Glutamatergic neuron (in vitro differentiated cells): ENCODE measurements at places on chromosomes 1 and 21.

GRCh38 chr21:36310016-36310415 is 10.0 kb upstream of the MORC3 start:
- no peak for DNase-seq

- no peak for DNase-seq
These were observed 166.4 kb upstream of the IRF2BP2 start for GRCh38 chr1:234776256-234776875.

DNA sequence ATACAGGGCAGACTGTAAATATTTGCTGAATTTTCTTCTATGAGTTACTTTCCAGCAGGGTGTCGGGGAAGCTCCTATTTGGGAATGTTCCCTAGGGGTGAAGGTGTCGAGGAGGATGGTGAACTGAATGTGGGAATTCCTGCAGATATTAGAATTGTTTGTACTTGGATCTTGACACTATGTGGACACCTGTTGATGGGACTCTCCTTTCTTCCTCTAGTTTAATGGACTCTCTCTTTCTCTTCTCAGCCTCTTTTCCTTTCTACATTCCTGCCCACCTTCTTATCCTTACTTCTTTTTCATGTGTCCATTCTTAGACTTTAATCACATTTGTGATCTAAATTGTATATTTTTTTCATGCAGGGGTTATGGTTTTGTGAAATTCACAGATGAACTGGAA is 14.0 kb downstream of the TRNAU1AP start:
- no peak for DNase-seq

- DNase-seq = no peak
These were observed at the start of gene KPRP for GRCh38 chr1:152757747-152758146. Gene KPRP, plus strand, starts transcription at chr1:152758025. Its CDS starts 1,564 bp downstream, at chr1:152759589.

DNA sequence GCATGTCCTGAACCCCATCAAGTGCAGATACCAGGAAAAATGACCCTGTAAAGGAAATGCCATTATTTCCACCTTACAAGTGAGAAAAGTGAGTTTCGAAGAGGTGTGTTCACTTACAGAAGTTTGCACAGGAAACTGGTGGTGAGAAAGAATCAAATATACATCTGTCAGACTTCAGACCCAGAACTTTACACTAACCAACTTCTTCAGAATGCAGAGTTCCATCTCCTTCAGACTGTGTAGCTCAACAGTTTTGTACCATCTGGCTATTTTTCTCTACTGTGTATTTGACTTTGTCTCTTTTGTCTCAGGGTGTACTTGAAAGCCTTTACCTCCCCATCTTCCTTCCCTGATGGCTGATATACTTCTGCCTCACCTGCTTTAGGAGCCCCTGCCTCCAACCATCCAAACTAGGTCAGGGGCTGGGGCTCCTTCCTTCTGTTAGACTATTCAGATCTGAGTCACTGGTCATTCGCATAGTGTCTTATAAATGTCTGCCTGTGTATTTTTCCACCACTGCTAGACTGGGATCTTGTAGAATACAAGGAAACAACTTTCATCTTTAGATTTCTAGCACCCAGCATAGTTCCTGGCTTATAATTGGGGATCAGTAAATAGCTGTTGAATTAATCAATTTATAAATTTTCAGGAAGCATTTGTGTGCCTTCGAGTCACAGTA is 247.9 kb downstream of the FGGY start:
- DNase-seq = no peak

DNA sequence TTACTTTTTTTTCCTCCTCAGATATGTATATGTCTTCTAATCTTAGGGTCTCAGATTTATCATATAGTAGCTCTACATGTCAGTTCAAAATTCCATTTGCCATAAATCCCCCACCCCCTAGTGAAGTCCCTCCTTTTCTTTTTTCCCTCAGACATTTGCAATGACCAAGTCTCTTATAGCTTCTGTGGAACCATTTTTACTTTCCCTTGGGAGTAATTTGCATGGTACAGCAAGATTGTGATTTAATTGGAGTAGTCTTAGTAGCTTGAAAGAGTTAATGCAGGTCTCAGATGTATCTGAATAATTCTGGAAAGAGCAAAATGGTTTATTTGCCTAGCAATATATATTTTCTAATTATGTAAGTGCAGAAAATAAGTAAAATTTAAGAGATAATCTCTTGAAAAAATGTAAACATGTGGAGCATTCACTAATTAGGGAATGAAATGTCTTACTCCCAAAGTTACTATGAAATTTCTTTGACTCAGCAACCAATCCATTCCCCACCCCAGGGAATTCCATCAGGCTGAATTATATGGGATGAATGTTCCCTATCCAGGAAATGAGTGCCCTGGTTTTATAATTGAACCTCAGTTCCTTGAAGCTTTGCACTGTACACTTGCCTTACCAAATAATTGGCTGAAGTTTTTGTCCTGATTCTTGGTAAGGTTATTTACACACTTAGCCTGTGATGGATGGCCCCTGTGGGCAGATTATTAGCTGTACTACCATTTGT is 267.0 kb downstream of the DNM3 start:
- no peak for DNase-seq

- no peak for DNase-seq
These were observed 38.2 kb downstream of the MAPKAPK2 start for GRCh38 chr1:206722751-206723461.

DNA sequence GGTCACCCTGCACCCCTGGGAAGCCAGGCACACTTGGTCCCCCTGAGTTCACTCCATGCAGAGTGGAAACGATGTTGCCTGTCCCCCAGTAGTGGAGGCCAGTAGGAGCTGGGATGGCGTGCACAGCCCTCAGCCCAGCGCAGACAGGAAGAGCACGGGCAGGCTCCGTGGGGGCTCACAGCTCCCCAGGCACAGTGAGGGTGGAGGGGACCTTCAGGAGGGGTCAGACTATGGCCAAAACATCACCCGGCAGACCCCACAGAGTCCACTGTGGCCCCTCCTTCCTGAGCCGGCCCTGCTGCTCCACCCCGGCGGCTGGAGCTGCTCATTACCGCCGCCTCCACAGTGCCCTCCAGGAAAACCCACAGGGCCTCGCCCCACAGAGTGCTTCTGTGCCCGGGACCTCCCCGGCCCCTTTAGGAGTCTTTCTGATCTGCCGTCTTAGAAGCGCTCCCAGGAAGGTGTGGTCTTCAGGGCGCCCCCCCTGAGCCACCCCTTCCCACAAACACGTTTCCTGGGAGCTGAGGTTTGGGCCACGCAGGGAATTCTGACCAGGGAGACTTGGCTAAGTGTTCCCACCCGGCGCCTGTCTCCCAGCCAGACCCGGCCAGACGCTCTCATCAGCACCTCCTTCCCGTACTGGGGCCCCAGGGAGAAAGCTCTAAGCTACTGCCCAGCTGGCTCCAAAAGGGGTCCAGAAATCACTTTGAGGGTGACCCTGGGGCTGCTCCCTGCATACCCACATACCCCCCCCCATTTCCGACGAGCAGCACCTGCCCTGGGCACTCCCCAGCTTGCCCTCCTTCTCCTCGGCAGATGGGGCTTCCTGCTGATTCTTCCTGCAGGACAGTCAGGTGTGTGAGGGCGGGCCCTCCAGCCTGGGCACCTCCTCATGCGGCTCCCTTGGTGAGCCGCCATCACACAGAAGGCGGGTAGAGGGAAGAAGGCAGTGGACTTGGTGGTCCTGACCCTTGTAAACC is 38.8 kb downstream of the RIPK4 start:
- DNase-seq = no peak

DNA sequence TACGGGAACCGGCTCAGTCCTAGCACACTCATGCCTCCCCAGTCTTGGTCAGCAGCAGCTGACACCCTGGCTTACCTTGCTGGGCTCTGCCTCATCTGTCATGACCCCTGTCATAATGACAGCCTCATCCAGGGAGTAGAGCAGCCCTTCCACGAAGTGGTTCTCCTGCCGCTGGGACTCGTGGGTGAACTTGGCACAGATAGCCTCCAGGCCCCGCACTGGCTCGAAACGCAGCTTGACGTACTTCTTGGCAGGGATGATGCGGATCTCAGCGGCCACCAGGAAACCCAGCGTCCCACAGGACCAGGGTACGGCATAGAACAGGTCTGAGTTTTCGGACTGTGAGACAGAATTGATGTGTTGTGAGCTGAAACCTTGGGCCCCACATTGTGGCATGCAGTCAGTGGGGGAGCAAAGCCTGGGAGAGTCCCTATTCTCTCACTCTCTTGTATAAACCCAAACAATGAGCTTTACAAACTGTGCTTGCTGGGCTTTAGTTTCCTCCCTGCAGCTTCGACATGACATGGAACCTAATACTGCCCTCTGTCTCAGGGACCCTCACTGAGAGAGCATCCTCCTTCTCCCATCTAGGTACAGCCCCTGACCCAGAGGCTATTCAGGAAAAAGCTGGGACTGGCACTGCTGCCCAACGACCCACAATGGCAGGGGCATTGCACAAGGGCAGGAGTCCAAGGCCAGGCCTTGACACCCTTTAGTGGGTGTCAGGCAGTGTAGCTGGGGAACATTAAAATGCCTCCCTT is 15.5 kb downstream of the DHCR24 start:
- DNase-seq = no peak

GRCh38 chr1:53074313-53075154 is 12.5 kb downstream of the PODN start:
- no peak for DNase-seq

DNA sequence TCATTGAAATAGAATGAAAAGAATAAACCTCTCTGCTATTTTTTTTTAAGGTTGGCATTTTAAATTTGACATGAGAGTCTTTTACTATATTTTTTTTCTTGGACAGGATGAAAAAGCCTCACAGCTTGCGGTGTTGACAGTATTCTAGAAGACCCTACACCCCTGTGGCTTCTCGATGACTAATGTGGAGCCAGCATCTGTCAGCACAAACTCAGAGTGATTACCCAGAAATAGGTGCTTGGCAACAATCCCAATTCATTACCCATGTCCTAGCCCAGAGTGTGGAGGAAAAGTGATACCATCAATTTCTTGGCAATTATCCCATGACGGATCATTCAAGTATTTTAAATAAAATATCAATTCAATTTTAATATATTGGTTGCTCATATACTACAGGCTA is 186.8 kb upstream of the MAP1LC3C start:
- DNase-seq = no peak

- DNase-seq = no peak
These were observed 9.7 kb upstream of the PKNOX1 start for GRCh38 chr21:42964546-42965210.

GRCh38 chr21:25371841-25372425 is 235.3 kb downstream of the MRPL39 start:
- DNase-seq = no peak

DNA sequence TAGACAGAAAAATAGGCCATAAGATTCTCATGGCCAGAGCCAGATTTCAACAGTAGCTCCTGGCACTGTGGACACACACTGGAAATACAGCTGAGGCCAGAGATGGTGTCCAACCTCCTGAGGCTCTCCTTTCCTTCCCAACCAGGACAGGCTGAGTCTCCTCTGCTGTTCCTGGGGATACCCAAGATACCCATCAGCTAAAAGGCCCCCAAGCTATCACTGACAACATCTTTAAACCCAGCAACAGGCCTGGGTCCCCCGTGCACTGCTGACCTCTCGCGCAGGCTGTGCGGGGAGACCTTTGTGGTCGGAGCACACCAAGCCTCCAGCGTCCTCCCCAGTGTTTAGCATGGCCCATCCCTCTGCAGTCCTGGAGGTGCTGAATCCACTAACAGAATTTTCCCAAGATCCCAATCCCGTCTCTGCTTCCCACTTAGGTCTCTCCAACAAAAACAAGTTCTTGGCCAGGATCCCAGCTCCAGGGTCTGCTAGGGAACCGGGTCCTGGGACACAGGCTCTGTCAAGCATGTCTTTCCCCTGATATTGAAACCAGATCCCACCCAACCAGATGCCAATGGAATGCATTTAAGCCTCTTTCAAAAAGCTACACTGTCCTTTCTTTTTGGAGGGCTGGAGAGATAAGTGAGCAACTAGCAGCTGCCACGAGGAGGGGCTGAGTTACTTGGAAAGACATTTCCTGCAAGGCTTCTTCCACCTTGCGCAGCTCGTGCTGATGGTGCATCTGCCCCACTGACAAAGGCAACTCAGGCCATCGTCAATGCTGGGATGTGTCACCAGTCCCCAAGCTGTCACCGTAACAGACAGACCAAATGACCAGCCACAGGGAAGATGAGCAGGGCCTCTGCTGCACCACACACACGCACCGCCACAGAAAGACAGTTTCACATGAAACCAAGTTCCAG is 73.2 kb downstream of the BCAR3 start:
- no peak for DNase-seq

GRCh38 chr1:179954493-179955286 is at the start of gene CEP350:
Gene CEP350, plus strand, starts transcription at chr1:179954810. Its CDS starts 31,372 bp downstream, at chr1:179986182.
- peak; percentile 98 for DNase-seq

DNA sequence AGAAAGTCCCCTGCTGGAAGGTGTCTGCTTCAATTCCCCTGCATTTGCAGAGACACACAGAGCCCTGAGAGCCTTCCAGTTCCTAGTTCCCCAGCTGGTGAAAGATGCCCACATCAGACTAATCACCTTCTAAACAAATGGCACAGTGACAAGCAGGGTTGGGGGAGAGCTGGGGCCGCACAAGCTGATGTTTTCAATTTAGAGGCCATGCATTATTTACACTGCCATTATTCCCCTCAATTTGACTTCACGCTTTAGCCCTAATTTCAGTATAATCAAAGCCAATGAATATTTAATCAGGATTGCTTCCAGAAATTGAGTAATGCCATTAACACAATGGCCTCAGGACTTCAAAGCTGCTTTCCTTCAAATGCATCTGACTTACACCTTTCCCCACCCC is 81.5 kb downstream of the BEND5 start:
- DNase-seq = peak; percentile 31

- DNase-seq = no peak
These were observed 11.9 kb downstream of the ACTRT2 start for GRCh38 chr1:3033040-3033789.

DNA sequence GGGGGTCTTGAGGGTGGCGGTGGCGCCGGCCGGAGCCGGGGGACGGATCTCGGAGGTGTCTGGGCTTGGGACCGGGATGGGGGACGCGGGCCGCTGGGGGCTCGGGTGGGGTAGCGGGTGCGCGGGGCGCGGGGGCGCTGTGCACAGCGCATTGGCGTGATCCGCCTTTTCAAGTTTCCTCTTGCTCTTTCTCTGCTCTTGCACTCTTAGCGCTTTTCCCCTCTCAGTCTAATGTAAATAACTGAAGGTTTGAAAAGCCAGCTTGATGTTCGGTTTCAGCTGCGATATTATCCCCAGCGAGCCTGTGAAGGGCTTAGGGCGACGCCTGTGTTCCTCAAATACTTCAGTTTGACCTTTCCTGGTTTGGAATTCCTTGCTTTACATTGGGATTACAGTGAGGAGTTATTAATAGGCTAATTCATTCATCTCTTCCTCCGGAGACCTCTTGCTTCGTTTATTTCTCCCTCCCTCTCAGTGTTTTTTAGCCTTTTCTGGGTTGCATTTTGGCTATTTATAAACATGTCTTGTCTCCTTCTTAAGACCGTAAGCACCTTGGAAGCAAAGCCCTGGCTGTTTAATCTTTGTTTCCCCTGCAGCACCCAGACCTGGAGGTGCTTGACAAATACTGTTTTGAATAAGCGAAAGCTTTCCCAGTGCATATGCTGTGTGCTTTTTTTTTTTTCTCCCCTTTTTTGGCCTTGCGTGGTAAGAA is 693 bp downstream of the RAB4A start:
- no peak for DNase-seq
